T-helper 17 cell (primary cell): ENCODE measurements at places on chromosomes 7 and 10. TPM values are rescaled to one million over a fixed set of nuclear protein-coding genes. Genes with fewer than 3 reads are reported as not detected.

DNA sequence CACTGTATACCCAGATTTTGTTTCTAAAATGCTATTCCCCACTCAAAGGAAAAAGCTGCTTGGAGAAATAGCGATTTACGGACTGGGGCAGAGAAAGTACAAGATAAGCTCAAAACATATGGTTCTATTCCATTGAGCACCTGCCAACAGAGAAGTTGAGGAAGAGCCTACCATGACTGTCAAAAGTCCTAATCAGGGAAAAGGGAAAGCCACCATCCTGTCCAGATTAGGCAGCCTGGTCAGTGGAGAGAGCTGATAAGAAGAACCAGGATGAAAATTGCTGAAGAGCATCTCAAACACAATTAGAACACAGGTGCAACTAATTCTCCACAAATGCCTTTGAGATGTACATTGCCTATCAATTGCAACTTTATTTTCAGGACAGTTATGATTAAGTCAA is 104.1 kb downstream of the MYOF start:
- no peak for DNase-seq

Gene RADIL
- total RNA-seq: 0.55 TPM

Gene CEP55
- 0.63 TPM for total RNA-seq

Gene DGKB
- not detected for total RNA-seq

Gene CACNA2D1
- total RNA-seq: not detected
